ENCODE measurements at places on chromosomes 5 and 9.

- DNase-seq: no peak
These were observed 73.4 kb downstream of the PHAX start for GRCh38 chr5:126674145-126674544.

DNA sequence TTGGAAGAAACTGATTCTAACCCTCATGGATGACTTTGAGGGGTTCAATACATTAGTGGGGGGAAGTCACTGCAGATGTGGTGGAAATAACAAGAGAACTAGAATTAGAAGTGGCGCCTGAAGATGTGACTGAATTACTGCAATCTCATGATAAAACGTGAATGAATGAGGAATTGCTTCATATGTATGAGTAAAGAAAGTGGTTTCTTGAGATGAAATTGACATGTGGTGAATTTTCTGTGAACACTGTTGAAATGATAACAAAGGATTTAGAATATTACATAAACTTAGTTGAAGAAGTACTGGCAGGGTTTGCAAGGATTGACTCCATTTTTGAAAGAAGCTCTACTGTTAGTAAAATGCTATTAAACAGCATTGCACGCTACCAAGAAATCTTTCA, 113.0 kb downstream of the UGCG start:
- DNase-seq: no peak

GRCh38 chr5:52837068-52837467, 49.4 kb downstream of the ITGA1 start:
- DNase-seq: no peak

GRCh38 chr5:146027751-146028150, 77.6 kb downstream of the PLAC8L1 start:
- no peak for DNase-seq

GRCh38 chr5:38265546-38266179, 7.3 kb downstream of the EGFLAM start:
- DNase-seq: peak; percentile 37

GRCh38 chr5:39502704-39503103, 77.9 kb upstream of the DAB2 start:
- no peak for DNase-seq
